ENCODE measurements at places on chromosomes 2 and 18. TPM values are rescaled to one million over a fixed set of nuclear protein-coding genes. Genes with fewer than 3 reads are reported as not detected.

Gene REL
- total RNA-seq: 22.1 TPM

Gene SLC19A3
- not detected for total RNA-seq

Gene UGT1A8
- total RNA-seq: not detected

Gene KYNU
- not detected for total RNA-seq

Measured in activated CD8-positive, alpha-beta memory T cell treated with anti-CD3 and anti-CD28 coated beads, Interleukin-2, amount 10 ng/mL, durations not matched to agents 7 days and 5 days (primary cell).